ENCODE measurements at places on chromosomes 2 and 18.
A peak's percentile ranks its signal among the peaks of the same experiment; 100 is the strongest.

GRCh38 chr2:30979822-30980245 is 158.4 kb downstream of the GALNT14 start:
- no peak for DNase-seq

DNA sequence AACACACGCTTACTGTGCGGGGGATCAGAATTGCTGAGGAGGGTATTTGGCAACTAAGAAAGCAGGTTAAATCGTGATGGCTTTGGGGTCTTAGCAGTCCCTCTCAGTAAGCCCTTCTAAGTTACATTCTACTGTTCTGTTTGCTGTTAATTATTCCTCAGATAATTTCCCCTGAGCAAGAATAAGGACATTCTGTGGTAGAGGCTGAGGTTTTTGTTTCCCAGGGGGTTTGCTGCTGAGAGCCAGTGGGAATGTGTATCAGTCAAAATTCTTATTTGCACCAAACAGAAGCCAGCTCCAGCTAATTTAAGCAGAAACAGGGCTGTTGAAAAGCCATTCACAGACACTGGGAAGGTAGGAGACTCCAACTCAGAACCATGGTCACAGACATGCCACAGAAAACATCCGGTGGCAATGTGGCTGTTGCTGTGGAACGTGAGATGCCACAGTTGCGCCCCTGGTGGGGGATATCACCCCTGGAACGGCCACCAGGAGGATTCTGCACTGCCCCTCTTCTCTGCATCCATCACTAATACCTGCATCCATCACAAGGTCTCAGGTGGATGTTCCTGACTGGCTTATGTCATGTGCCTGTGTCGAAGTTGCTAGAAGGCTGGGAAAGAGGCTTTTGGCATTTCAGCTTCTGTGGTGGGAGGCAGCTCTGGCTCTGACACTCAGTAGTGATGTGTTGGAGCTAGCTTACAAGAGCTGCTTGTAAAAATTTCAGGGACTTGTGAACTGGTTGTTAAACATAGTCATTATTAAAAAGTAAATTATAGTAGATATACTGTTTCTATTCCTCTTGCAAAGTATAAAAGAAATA is 23.2 kb downstream of the SLC4A3 start:
- DNase-seq: no peak

DNA sequence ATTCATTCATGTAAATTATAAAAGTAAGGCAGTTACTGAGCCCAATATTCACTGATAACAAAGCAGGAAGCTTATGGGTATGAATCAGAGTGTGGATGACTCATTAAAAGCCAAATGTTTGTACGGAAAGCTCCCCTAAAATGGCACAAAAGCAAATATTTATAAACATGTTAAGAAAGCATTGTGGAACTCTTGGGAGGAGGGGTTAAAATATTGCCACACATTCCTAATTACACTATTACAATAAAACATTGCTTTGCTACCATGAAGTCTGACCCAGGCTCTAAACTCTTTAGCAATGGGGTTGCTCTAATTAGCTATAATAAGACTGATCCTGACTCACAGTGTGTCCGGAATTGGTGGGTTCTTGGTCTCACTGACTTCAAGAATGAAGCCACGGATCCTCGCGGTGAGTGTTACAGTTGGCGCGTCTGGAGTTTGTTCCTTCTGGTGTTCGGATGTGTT is 110.9 kb downstream of the NAB1 start:
- DNase-seq: no peak

DNA sequence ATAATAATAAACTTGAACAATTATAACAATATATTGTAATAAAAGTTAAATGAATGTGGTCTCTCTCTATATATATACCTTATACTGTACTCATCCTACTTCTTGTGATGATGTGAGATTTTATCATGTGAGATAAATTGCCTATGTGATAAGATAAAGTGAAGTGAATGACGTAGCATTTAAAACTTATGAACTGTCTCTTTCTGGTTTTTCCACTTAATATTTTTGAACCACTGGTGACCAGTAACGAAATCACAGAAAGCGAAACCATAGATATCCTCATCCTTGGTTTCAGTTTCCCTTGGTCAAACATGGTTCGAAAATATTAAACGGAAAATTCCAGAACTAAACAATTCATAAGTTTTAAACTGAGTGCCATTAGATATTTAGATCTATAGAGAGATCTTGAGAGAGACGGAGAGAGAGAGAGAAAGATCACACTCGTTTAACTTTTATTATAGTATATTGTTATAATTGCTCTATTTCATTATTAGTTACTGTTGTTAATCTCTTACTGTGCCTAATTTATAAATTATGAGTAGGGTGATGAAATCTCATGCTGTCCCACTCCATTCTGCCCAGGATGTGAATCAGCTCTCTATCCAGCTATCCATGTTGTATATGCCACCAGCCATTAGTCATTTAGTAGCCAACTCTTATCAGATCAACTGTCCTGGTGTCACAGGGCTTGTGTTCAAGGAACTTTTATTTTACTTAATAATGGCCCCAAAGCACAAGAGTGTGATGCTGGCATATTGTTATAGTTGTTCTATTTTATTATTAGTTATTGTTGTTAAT is 156.8 kb downstream of the THADA start:
- DNase-seq: no peak

DNA sequence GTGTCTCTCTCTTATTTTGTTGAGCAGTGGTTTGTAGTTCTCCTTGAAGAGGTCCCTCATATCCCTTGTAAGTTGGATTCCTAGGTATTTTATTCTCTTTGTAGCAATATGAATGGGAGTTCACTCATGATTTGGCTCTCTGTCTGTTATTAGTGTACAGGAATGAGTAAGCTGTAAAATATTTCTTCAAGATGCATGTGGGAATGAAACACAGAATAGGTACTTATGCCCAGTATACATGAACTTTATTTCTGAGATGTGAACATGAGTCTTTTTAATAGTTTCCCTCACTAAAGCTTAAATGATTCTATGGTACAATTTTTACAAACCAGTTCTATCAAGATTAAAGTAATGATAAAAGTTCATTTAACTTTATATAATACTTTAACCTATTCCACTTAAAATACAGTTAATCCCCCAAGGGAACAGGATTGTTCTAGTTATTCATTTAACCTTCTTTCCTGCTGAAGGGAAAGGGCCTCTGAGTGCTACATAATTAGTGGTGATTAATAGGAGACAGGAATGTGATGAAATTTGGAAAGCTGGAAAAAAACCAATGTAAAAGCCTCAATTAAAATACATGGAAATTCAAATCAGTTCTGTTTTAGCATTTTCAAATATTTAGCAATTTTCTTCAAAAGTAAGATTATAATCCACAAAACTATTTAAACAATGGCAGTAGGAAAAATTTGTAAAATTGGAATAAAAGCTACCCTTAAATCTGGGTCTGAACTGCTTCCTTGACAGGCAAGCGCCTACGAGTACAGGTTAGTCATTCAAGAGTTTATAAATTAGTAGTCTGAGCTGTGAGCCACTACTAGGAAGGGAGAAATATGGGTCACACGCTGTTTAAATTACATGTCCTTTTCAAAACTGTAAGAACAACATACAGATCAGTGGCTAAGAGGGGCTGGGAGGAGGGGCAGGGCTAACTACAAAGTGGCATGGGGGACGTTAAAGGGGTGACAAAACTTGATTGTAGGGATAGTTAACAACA is 28.9 kb downstream of the SPIRE1 start:
- no peak for DNase-seq

DNA sequence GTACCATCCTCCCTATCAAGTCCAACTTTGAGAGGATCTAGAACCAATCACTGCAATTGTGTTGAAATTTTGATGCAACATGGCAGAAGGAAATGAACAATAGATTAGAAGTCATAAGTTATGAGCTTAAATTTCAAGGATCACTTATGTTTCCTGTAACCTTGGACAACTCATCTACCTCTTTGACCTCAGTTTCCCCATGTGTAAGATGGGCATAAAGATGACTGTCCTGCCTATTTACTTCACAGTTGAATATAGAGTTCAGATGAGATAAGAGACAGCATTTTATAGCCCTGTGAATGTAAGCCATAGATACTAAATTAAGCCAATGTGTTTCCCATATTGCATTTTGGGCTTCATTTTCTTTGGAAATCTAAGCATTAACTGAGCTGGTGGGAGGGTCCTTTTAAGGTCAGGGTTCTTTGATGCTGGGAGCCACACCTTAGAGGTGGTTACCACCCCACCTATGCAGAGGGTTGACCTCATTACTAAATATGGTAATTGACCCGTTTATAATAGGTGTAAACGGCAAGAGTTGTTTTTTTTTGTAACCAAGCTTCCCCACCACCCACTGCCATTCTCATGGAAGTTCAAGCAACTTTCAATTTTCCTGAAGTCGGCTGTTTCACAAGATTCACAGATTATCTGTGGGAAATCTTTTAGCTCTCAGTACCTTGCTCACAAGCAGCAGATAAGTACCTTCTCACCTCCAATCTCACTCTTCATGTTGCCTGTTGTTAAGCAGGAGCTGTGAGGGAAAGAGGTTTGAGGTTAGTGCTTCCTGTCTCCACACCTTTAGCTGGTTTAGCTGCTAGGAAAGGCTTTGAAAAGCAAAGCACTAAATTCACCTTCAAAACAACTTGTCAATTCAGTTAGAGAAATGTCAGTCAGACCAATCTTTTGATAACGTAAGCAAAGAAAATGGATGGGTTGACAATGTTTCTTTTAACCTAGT is 13.3 kb downstream of the CD28 start:
- peak; percentile 85 for DNase-seq
